ENCODE measurements at places on chromosomes 7 and 10. TPM values are rescaled to one million over a fixed set of nuclear protein-coding genes. Genes with fewer than 3 reads are reported as not detected.

GRCh38 chr7:118517275-118517674, 292.8 kb downstream of the ANKRD7 start:
- no peaks in the 10 kb centered on the region for H3K36me3 ChIP-seq
- no peak overlapping the region for H3K27ac ChIP-seq
- H3K27me3 ChIP-seq, result peaks cover 3% of the 10 kb centered on the region
- no peak overlapping the region for H3K4me3 ChIP-seq

DNA sequence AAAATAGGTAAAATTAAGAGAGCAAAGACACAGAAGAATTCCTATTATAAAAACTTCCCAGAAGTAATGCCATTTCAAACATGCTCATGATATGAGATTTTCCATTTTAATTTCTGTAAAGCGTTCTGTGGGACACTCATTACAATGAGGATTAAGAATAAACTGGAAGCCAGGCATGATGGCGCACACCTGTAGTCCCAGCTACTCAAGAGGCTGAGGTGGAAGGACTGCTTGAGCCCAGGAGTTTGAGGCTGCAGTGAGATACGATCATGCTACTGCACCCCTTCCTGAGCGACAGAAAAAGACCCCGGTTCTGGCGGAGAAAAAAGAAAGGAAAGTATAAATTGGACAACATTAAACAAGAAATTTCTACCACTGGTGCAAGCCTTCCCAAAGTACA, 1.5 kb downstream of the DNA2 start:
- DNase-seq, result no peak
- H3K4me1 ChIP-seq, result no peaks in the 10 kb centered on the region
- H3K27me3 ChIP-seq, result no peaks in the 10 kb centered on the region
- no peak overlapping the region for H3K4me3 ChIP-seq
- no peak overlapping the region for H3K27ac ChIP-seq

- peak overlapping the region; percentile 60 for H3K4me3 ChIP-seq
- H3K27me3 ChIP-seq, result no peaks in the 10 kb centered on the region
- no peaks in the 10 kb centered on the region for H3K36me3 ChIP-seq
- no peaks in the 10 kb centered on the region for H3K4me1 ChIP-seq
- DNase-seq, result no peak
- H3K27ac ChIP-seq, result peak overlapping the region; percentile 77
Measured at GRCh38 chr7:150568714-150569113, 1.5 kb downstream of the GIMAP4 start.

Gene AP5Z1
- polyA plus RNA-seq, result 42.3 TPM

Gene METTL27
- polyA plus RNA-seq, result 14.4 TPM

DNA sequence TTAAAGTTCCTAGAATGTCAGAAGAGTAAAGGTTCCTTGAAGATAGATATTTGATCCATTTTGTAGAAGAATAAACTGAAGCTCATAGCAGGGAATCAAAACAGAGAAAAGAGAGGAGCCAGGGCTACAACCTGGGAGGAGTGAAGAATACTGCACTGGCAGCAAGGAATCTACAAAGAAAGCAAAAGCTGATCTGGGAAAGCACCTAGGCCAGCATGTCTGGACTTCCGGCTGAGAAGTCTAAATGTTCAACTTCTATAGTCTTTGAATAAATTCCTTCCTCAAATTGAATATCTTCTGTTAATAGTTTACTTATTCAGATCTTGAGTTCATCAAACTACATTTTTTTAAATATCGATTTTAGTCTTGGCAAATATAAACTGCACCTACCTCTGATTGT, 78.2 kb downstream of the VPS41 start:
- H3K27me3 ChIP-seq, result no peaks in the 10 kb centered on the region
- DNase-seq, result no peak
- no peak overlapping the region for H3K4me3 ChIP-seq
- no peaks in the 10 kb centered on the region for H3K36me3 ChIP-seq
- H3K27ac ChIP-seq, result no peak overlapping the region

- H3K4me1 ChIP-seq, result no peaks in the 10 kb centered on the region
- H3K27me3 ChIP-seq, result no peaks in the 10 kb centered on the region
- H3K36me3 ChIP-seq, result no peaks in the 10 kb centered on the region
- no peak overlapping the region for H3K4me3 ChIP-seq
- no peak overlapping the region for H3K27ac ChIP-seq
Measured at GRCh38 chr7:69878591-69878990, 280.3 kb downstream of the AUTS2 start.

Gene NUTM2B
- 0.13 TPM for polyA plus RNA-seq

DNA sequence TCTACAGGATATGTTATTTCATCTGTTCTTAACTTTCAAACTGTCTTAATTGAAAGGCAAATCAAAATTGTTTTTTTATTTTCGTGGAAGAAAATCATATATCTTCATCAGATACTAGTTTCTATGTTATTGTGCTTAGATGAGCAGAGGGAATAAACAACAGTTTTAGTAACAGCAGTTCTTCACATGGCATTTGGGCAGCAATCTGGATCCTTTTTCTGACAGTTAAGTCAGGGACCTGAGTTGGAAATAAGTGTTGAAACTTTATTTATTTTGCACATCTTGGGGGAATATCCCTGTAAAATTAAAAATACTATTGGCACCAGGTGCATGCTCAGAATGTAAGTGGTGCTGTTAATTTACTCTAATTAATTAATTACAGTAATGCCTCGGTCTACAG, 296.3 kb downstream of the GPAM start:
- H3K27me3 ChIP-seq, result no peaks in the 10 kb centered on the region
- H3K4me1 ChIP-seq, result no peaks in the 10 kb centered on the region
- no peak overlapping the region for H3K4me3 ChIP-seq
- no peak overlapping the region for H3K27ac ChIP-seq
- no peak for DNase-seq

Data from small intestine (tissue), 16 donors.